ENCODE measurements at places on chromosomes 12 and 14.

- DNase-seq = no peak
These were observed 23.8 kb downstream of the SLC16A7 start for GRCh38 chr12:59619461-59620240.

GRCh38 chr14:77980475-77981321 is 180.8 kb downstream of the ADCK1 start:
- DNase-seq = no peak

DNA sequence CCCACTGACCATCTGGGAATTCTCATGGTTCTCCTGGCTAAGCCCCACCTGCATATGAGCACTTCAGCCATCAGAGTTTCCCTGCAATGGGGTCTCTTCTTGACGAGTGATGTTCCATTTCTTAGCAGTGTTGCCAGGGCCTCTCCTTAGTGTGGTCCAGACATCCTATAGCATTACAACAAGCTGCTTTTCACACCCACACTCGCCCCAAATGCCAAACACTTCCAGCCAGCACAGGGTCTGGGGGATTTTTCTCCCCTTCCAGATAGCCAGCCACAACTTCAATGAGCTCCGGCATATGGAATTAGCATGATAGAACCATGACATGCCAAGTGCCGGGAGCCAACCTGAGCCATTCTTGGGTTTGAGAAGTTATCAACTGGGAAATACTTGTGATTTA is 267.4 kb downstream of the ZFP36L1 start:
- no peak for DNase-seq

DNA sequence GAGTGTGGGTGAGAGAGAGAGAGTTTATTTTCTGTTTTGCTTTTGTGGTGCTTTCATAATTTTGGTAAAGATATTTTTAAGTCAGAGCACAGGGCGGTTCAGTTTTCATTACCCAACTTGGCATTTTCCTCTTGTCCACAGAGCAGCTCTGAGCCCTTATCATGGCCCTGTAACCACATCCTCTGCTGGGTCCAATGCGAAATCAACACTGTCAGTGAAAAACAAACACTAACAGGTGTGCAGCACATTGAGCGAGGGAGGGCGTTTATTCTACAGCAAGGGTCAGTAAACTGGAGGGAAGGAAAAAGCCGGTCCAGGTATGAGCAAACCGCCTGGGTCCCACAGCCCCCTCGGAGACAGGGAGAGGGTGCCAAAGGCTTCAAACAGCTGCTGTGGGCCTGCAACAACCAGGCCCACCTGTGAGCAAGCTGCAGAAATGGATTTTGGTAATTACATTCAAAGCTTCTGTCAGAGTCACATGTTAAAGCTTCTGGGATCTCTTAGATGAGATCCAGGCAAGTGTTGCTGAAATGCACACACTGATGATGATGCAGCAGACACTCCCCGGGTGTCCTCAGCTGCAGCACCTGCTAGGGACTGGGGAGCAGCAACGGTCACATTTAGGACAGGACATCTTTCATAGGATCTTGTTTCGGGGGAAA is 132.7 kb upstream of the DYRK2 start:
- DNase-seq = no peak
